ENCODE measurements at places on chromosomes 7 and 10.

DNA sequence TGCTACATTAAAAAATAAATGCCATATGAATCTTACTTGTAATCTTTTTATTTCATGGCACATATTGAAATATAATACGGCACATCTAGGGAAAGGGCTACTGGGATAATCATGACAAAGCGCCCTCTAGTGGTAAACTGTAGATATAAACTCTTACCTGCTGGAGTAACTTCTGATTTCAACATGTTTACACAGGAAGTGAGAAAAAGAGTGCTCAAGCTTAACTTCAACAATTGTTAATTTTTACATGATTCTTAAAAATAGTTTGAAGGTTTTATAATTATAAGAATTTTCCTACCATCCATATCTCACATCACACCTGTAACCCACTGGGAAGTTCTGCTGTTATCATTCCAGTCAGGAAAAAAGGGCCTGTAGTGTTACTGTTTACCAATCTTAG lies 2.0 kb upstream of the HEPACAM2 start:
- peak; percentile 68 for DNase-seq

- no peak for DNase-seq
Measured at GRCh38 chr10:98262571-98262970, 5.4 kb downstream of the LOXL4 start.

GRCh38 chr10:118850418-118851061 lies 95.8 kb upstream of the CACUL1 start:
- DNase-seq: peak; percentile 16

GRCh38 chr7:123499211-123499970 lies 35.0 kb downstream of the IQUB start:
- DNase-seq: no peak

DNA sequence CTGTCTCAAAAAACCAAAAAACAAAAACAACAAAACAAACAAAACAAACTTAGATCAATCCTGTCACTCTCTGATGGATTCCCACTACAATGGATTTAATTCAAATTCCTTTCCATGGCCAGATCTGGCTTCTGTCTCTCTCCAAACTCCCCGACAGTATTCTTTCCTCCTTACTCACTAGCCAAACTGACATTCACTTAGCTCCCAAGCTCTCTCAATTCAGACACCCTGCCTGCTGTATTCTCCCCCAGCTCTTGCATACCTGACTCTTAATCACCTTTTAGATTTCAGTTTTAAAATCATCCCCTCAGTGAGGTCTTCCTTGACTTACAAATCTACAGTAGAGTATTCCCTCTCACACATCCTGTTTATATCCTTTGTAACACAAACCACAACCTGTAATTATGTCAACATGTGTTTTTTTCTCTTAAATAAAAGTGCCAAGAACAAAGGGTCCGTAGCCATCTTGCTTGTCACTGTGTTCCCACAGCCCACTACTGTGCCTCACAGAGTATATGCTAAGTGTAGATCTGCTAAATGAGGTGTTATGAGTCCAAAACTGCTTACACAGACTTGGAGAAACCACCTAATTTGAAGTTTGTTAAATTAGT lies 14.4 kb downstream of the HERPUD2 start:
- DNase-seq: peak; percentile 34
